ENCODE measurements at places on chromosomes 6 and 20.

DNA sequence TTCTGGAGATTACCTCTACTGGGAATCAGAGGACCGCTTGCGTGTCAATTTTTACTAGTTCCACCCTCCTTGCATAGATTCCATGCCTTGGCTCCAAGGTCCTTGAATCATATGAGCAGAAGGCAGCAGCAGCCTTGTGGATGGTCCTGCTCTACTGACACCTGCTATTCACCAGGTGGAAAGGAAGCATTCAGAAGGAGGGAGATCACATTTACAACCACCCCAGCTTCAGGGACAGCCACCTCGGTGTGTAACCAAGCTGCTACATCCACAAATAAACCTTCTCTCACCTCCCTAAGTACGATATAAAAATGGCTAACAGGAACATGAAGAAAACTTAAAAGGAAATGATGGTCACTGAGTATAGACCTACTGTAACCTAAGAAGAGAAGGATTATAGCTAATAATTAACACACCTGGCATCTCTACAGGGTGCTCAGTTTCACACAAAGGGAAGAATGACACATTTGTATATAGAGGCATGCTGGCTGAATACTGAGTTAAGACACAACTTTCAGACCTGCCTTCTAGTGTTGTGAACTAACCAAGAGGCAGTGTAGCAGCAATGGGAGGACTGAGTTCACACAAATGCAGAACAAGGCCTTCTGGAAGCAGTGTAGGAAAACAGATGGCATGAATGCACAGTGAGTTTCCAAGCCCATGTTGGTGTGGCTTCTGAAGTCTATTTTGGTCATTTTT lies 46.3 kb upstream of the SRPK1 start:
- DNase-seq: no peak

DNA sequence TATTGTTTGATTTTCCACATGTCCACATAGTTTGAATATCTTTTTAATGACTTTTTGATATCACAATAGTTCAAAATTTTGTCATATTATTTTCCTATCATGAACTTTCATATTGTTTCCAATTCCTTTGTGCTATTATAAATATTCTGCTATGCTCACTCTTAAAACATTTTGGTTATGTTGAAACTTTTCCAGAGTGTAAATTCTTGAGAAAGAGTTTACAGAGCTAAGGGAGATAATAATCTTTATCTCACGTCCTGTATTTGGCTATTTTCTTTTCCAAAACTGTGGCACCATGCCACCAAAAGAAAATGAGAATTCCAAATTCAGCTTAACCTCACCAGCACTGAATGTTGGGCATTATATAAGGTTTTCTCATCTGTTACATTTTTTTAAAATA lies 210.9 kb downstream of the TFAP2B start:
- no peak for DNase-seq

- no peak for DNase-seq
Observed at GRCh38 chr20:37498066-37498665, 22.9 kb upstream of the NNAT start.

DNA sequence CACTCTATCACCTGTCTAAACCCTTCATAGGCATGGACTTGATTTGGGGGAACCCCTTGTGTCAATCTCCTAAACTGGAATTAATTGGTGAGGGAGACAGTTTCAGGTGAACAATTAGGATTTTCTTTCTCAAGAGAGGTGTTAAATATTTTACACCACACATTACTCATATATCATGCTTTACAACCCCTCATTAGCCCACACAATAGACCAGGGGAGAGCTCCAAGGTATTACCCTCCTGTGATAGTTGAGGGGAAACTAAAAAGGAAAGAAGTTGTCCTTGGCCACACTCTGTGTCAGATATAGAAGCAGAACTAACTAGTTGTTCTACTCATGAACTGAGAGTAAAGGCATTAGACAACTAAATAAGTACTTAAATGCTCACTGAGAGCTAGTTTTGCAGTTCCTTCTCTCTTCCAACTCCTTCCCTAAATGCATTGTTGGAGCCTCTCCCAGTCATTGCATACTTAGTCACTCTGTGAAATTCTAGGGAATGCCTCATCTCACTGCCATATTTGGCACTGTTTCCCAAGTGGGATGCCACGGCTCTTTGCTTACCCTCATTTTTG lies 183.7 kb upstream of the CEP162 start:
- DNase-seq: no peak

GRCh38 chr6:129932321-129932720 lies 71.2 kb upstream of the TMEM244 start:
- DNase-seq: no peak

- no peak for DNase-seq
Observed at GRCh38 chr6:168643401-168643800, 202.4 kb downstream of the SMOC2 start.
